Activated T-helper 17 cell treated with anti-CD3 and anti-CD28 coated beads, Interleukin-2, amount 50 U/mL, for 72 hours (primary cell): ENCODE measurements at places on chromosomes 12 and 14. TPM values are rescaled to one million over a fixed set of nuclear protein-coding genes. Genes with fewer than 3 reads are reported as not detected.

DNA sequence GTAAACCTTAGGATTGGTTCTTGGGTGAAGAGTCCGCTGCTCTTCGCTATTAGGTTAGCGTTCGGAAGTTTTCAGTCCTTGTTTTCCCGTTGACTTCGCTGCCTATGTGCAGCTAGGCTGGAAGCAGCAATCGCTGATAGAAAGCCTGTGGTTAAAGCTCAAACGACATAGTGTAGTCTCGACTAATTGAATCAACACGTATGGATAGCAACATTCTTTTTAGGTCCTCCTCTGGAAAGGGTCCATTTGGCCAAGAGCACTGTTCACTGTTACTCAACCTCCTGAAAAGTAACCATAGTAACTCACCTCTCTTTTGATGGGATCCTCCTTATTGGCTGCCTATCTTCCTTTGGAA is 355.5 kb downstream of the SNAPC1 start:
- H3K27ac ChIP-seq, result no peak overlapping the region
- H3K36me3 ChIP-seq, result no peaks in the 10 kb centered on the region
- no peaks in the 10 kb centered on the region for H3K4me1 ChIP-seq
- peaks cover 59% of the 10 kb centered on the region for H3K27me3 ChIP-seq

DNA sequence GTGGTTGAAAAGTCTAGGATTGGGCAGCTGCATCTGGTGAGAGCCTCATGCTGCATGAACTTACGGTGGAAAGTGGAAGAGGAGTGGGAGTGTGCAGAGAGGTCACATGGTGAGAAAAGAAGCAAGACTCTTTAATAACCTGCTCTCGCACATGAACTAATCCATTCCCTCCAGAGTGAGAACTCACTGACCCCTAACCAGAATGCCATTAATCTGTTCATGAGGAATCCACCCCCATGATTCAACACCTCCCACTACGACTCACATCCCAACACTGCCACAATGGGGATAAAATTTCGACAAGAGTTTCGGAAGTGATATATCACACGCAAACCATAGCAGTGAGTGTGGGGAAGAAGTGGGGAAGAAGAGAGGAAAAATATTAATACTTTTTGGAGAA is 377.4 kb downstream of the NAV3 start:
- H3K27me3 ChIP-seq, result no peaks in the 10 kb centered on the region
- H3K4me3 ChIP-seq, result no peak overlapping the region
- ATAC-seq, result no peak
- H3K36me3 ChIP-seq, result no peaks in the 10 kb centered on the region
- H3K4me1 ChIP-seq, result no peaks in the 10 kb centered on the region
- H3K27ac ChIP-seq, result no peak overlapping the region

- H3K27ac ChIP-seq, result no peak overlapping the region
- peaks cover 19% of the 10 kb centered on the region for H3K27me3 ChIP-seq
- ATAC-seq, result no peak
These were observed 15.7 kb upstream of the KCNA1 start for GRCh38 chr12:4894019-4894418.

DNA sequence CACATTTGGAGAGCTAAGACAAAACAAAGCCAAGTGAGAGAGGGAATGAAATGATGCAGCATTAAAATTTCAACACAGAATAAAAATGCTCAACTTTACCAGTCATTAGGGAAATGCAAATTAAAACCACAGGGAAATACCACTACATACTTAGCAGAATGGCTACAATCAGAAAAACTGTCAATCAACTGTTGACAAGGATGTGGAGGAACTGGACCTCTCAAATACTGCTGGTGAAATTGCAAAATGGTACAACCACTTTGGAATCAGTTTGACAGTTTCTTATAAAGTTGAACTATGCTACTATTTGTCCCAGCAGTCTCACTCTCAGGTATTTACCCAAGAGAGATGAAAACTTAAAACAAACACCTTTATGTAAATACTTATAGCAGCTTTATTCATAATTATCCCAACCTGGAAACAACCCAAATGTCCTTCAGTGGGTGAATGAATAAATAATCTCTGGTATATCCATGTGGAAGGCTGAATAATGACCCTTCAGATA is 43.8 kb upstream of the KTN1 start:
- H3K36me3 ChIP-seq, result no peaks in the 10 kb centered on the region
- no peaks in the 10 kb centered on the region for H3K27me3 ChIP-seq
- no peak for ATAC-seq
- H3K27ac ChIP-seq, result no peak overlapping the region
- H3K4me3 ChIP-seq, result no peak overlapping the region
- H3K4me1 ChIP-seq, result no peaks in the 10 kb centered on the region

AMIGO2 gene
- total RNA-seq, result 11.7 TPM
